Stimulated activated CD8-positive, alpha-beta memory T cell treated with anti-CD3 and anti-CD28 coated beads, Interleukin-4, amount 100 ng/mL, for 4 hours (primary cell): ENCODE measurements at places on chromosomes 16 and 17.

- no peak for DNase-seq
These were observed 23.0 kb downstream of the SUPT6H start for GRCh38 chr17:28684963-28685362.

- no peak for DNase-seq
These were observed 179.3 kb downstream of the UTP18 start for GRCh38 chr17:51439395-51440229.

DNA sequence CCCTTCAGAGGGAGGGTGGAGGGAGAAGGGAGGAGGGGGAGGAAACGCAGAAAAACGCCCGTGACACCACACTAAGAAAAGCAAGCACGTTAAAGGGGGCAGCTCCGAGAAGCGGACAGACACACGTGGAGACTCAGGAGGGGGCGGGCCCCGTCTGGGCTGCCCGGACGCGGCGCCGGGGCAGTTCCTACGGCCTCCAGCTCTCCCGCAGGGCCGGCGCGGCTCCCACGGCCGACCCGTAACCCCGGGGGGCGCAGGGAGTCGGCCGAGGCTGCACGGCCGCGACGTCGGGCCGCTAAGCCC lies 362 bp downstream of the KLHDC4 start:
- peak; percentile 60 for DNase-seq

DNA sequence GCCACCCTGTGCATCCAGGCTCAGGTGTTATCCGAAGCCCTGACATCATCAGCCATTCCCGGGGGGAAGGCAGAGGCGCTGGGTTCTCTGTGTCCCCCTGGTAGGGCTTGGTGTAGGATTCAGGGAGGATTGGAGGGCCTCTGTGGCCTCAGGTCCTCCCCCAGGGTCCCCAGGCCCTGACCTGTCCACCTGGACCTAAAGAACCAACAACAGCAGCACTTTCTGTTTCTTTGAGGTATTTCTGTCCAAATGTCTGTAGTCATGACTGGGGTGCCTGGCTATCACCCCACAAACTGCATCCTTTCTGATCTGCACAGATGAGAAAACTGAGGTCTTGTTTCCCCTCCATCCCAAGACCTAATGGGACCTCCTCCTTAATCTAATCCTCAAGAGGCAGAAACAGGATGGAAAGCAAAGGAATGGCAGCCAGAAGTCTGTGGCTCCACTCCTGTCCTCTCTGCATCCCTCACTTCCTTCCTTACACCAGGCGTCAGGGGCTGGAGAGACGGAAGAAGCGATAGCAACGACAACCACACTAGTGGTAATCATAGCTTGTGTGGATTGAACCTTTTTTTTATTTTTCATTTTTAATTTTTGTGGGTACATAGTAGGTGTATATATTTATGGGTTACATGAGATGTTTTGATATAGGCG lies 11.8 kb downstream of the NLRC5 start:
- DNase-seq: no peak

GRCh38 chr17:83069931-83070742 lies 9.3 kb upstream of the METRNL start:
- DNase-seq: no peak

- DNase-seq: no peak
These were observed 29.4 kb downstream of the IRF8 start for GRCh38 chr16:85928401-85928820.

GRCh38 chr17:77882481-77883212 lies 75.9 kb upstream of the TNRC6C start:
- DNase-seq: peak; percentile 65

GRCh38 chr17:27449541-27449940 lies 6.7 kb upstream of the KSR1 start:
- DNase-seq: no peak

GRCh38 chr16:83606486-83607030 lies 201.2 kb upstream of the HSBP1 start:
- DNase-seq: no peak

DNA sequence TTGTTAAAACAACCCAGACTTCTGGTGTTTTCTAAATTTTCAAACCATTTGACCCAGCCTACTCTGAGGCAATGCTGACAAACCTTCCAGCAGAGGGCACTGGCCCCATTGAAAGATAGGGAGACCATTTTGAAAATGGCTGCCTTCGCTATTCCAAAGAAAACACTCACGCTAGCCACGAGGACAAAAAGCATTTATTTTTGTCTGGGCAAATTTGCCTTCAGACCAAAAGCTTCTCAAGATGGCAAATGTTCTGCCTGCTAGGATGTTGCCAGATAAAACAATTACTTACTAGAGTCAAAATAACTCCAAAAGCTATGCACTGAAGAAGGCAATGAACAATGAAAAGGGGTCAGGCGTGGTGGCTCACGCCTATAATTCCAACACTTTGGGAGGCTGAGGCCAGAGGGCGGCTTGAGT lies 296.7 kb upstream of the IRX5 start:
- no peak for DNase-seq

GRCh38 chr16:51243936-51244436 lies 92.9 kb upstream of the SALL1 start:
- no peak for DNase-seq

- no peak for DNase-seq
These were observed 53.5 kb downstream of the ERCC4 start for GRCh38 chr16:13973321-13974023.

GRCh38 chr16:88525663-88525990 lies 44.6 kb upstream of the ZC3H18 start:
- DNase-seq: no peak

DNA sequence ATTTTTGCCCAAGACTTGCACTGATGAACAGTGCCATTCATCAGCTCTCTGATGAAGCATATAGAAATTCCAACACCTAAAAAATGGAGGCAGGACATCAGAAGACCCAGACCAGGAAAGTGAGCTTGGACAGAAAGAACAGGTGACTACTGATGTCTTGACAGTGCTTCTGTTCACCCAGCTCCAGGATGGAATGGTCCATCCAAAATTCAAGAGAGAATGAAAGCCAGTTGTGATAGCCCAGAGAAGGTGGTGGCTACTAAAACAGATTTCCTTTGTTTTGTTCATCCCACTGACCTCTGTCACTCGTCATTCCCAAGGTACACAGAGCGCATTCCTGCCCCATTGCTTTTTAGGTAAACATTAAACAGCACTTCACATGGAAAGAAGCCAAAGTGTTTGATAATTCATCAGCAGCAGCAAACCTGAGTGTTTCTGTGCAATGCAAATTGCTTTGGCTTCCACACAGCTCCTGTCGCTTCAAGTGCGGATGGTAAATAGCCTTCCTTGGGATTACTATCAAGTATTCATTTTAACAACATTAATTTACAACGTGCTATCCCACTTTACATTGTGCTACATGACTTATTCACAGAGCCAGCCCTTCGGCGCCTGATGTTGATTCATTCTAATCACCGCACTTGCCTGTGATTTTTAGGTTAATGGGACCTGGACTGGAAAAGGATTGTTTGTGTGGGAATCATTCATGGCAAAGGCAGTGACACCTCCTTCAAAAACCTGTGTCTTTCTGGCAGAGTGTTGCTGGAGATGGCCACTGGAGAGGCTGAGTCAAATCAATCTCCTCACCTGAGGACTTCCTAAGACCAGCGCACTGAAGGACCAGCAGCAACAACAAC lies 65.1 kb upstream of the TOX3 start:
- DNase-seq: no peak

GRCh38 chr17:42673885-42674754 lies 2.7 kb downstream of the PLEKHH3 start:
- DNase-seq: no peak

GRCh38 chr17:79204261-79204660 lies 129.6 kb downstream of the ENGASE start:
- DNase-seq: no peak

- DNase-seq: no peak
These were observed 78.3 kb downstream of the RMI2 start for GRCh38 chr16:11423315-11424117.

- DNase-seq: no peak
These were observed 64.8 kb upstream of the KIFC3 start for GRCh38 chr16:57867000-57867561.

DNA sequence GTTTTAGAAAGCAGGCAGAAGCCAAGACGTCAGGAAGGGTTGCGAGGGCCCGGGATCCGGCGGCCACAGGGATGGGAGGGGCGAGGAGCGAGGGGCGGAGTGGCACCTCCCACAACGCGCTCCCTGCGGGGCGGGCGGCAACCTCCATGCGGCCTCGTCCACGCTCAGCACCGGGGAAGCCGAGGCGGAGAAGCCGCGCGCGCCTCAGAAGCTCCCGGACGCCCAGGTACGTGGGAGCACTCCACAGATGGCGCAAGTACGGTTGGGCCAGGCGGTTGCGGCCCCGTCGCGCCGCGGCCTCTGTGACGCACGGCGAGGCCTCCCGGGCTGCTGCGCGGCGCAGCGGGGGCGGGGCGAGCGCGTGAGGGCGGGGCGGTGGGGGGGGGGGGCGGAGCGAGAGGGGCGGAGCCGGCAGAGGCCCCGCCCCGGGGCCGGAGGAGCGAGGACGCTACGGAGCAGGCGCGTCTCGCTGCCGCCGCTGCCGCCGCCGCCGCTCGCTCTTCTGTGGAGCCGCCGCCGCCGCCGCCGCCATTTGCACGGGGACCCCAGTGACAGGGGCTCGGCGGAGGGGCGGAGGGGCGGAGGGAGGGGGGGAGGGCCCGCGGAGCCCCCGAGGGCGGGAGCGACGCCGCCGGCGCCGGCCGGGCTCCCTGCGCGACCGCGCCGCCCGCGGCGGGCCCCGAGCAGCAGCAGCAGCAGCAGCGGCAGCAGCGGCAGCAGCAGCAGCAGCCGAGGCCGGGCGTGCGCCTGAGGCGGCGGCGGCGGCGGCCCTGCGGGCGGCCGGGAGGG lies at the start of gene TENT4B:
TSS of gene TENT4B (plus strand) at position 500 of the 789 bp plus-strand sequence. CDS start 316 bp downstream, outside the sequence.
- peak; percentile 67 for DNase-seq
